Stimulated activated CD8-positive, alpha-beta memory T cell treated with anti-CD3 and anti-CD28 coated beads, Interleukin-15, amount 100 ng/mL, for 24 hours (primary cell): ENCODE measurements at places on chromosomes 3 and 15.

- DNase-seq = no peak
Observed at GRCh38 chr3:182451871-182452270, 341.4 kb upstream of the ATP11B start.

DNA sequence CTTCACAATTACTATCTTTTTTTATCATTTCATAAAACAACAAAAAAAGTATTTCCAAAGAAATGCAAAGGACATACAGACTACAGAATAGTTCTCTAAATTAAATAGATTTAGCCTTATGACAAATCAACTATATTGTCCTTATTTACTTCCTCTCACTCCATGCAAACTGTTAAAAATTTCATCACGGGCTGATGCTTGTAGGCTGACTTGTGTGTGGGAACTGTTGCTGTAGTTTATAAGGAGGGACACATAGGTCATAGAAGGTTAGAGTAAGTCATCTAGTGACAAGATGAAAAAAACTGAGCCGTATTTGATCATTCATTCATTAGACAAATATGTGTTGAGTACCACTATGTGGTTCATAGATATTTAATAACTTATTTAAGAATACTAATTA, 232.5 kb upstream of the TBL1XR1 start:
- DNase-seq = no peak

GRCh38 chr15:75920079-75920478, 16.4 kb downstream of the FBXO22 start:
- no peak for DNase-seq

- DNase-seq = no peak
Observed at GRCh38 chr3:111605018-111605417, 9.9 kb upstream of the ZBED2 start.

DNA sequence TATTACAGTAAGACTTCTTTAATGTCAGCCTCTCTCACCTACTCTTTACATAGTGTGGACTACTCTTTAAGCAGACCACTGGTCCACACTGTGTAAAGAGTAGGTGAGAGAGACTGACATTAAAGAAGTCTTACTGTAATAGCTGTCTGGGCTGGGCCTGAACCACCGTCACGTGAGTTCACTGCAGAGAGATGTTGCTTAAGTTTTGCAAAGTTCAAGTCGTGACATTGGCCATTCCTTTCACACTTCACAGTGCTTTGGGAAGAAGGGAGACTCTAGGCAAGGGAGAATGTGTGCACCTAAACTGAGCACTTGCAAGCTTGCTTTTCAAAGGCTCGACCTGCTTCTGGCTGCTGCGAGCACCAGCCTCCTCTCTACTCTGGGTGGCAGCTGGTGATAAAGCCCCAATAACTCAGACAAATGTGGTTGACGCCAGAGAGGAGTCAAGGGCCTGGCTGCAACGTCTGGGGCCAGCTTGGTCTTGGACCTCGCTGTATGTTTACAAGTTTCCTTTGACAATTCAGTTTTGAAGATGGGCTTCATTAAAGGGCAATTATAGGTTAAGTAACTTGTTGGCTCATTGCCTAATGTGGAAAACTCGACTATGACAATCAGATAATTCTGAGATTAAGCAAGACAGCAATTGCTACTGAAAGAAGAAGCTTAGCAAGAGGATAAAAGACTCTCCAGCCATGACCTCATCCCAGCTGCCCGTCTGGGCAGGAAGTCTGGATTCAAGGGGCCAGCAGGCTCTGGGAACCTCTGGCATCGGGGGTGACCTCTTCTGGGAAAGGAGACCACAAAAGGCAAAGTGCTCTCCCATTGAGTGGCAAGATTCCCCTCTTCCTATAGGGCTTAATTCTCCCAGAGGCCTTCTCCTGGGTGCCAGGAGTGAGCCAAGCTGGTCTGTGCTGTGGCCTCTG, 242.1 kb upstream of the TLE3 start:
- DNase-seq = no peak
